ENCODE measurements at places on chromosomes 5 and 9. TPM values are rescaled to one million over a fixed set of nuclear protein-coding genes. Genes with fewer than 3 reads are reported as not detected.

The NFIB gene
- total RNA-seq = 45.1 TPM

The CAPSL gene
- total RNA-seq = not detected

The DIPK1B gene
- total RNA-seq = 3.3 TPM

The RASEF gene
- total RNA-seq = 6.1 TPM

The SAXO1 gene
- total RNA-seq = not detected

The WNK2 gene
- total RNA-seq = 1.9 TPM

The LHX2 gene
- total RNA-seq = 3.6 TPM

The HMCN2 gene
- 1.2 TPM for total RNA-seq

The FGFR4 gene
- total RNA-seq = 41.3 TPM

The PCDHGB3 gene
- 0.56 TPM for total RNA-seq

The IRX2 gene
- not detected for total RNA-seq

The MYMK gene
- not detected for total RNA-seq

The IL3 gene
- total RNA-seq = not detected

The KCNV2 gene
- not detected for total RNA-seq

The GMCL2 gene
- total RNA-seq = not detected

The KIF12 gene
- total RNA-seq = 12.9 TPM

The ANKRD55 gene
- 1.2 TPM for total RNA-seq

The IFNA13 gene
- total RNA-seq = not detected

The GOLGA2 gene
- 53.0 TPM for total RNA-seq

The CFAP77 gene
- not detected for total RNA-seq

The PTPRD gene
- 16.2 TPM for total RNA-seq

The ANKRD18B gene
- total RNA-seq = 1.3 TPM

The PGM5 gene
- total RNA-seq = 1.4 TPM

The FYB1 gene
- 4.3 TPM for total RNA-seq

The PTTG1 gene
- 5.9 TPM for total RNA-seq

The NUTM2G gene
- total RNA-seq = not detected

The RORB gene
- 0.61 TPM for total RNA-seq

The ARID3C gene
- 2.2 TPM for total RNA-seq

The FEM1C gene
- total RNA-seq = 12.0 TPM

The CD14 gene
- total RNA-seq = 249 TPM

The ITGA2 gene
- 0.80 TPM for total RNA-seq

The FBN2 gene
- total RNA-seq = 0.71 TPM

The PAPPA gene
- total RNA-seq = 0.27 TPM

The PDE8B gene
- total RNA-seq = 5.4 TPM

The COL5A1 gene
- 4.8 TPM for total RNA-seq

The IFNK gene
- total RNA-seq = not detected

The DAB2 gene
- 13.4 TPM for total RNA-seq

The UGT3A2 gene
- 0.43 TPM for total RNA-seq

The OBP2B gene
- total RNA-seq = not detected

The SPINK6 gene
- total RNA-seq = not detected

The BTF3 gene
- total RNA-seq = 157 TPM

The CCDC187 gene
- not detected for total RNA-seq

The RNF208 gene
- total RNA-seq = 12.2 TPM

The SPATA31D4 gene
- total RNA-seq = not detected

The SRP19 gene
- 63.4 TPM for total RNA-seq

The ADCY2 gene
- total RNA-seq = not detected

The TRIM52 gene
- 4.8 TPM for total RNA-seq

The SPATA24 gene
- total RNA-seq = 1.5 TPM

The LAMC3 gene
- total RNA-seq = 9.9 TPM

The SLC36A3 gene
- not detected for total RNA-seq
